ENCODE measurements at places on chromosomes 2 and 18.

DNA sequence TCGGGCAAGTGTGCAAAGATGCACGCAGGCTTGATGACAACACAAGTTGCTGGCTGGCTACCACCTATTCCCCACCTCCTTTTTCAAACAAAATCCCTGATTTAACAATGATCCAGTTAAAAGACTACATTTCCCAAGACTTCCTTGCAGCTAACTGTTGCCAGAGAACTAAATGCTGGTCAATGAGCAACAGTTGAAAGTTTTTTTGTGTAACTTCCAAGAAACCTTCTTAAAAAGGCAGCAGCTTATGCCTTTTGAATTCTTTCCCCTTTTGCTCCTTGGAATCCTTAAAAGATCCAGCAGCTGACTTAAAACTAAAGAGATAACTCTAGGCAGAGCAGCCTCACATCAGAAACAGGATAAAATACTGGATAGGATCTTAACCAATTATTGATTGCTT, 38.5 kb downstream of the NPHP1 start:
- DNase-seq: no peak

DNA sequence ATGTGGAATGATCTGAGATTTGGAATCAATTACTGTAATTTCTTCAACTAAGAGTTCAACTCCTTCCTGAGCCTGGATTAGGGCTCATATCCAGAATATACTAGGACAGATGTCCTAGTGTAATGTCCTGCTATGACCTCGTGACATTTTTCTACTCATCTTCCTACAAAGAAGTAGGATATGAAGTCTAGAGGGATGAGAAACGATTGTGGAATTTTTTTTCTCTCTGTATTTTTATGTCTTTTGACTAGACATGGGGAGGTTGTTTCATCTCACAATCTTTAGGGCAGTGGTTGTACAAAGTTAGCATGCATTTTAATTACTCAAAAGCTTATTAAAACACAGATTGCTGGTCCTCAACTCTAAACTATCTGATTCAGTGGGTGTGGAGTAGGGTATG, 203.0 kb downstream of the PARD3B start:
- DNase-seq: no peak

DNA sequence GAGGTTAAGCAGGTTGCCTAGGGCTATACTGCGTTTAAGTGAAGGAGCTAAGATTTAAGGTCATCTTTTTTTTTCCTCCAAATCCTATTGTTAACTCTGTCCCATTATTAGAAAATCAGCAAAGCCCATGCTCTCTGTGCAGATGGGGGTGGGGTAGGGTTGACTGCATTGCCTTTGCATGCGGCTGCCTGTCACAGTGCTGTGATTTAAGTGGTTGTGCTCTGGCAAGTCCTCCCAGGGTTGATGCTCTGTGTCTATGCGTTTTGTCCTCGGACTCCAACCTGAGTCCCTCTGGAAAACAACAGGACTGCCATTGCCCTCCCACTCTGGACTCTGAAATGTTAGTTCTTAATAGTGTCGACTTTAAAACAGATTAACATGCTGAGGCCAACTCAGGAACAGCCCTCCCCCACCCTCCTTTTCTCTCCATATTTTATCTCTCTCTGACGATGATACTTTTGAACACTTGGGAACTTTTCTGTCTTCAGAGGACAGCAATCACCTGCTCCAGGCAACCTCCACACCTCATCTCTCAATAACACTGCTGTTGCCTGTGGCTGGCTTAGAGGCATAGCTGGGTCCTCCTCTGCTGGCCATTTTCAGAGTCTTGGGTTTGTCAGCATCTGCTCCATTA, 5.8 kb downstream of the FHOD3 start:
- no peak for DNase-seq

DNA sequence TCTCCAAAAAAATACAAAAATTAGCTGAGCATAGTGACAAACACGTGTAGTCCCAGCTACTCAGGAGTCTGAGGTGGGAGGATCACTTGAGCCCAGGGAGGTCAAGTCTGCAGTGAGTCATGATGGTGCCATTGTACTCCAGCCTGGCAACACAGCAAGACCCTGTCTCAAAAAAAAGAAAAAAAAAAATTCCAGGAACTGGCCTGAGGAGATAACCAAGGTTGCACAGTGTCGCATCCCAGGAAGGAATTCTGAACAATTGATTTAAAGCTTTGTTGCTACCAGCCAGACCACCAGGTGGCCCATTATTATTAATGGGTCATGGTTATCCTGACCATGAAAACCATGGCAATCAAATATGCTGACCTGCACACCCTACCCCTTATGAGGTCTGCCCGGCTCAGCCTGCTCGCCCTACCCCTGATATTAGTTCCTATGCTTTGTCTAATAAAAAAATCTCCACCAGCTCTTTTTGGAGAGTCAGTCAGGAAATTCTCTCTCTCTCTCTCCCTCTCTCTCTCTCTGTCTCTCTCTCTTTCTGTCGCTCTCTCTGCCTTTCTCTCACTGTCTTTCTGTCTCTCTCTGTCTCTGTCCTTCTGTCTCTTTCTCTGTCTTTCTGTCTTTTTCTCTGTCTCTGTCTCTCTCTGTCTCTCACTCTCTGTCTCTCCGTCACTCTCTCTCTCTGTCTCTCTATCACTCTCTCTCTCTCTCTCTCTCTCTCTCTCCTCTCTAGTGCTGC, 73.7 kb downstream of the NCAPH start:
- no peak for DNase-seq

DNA sequence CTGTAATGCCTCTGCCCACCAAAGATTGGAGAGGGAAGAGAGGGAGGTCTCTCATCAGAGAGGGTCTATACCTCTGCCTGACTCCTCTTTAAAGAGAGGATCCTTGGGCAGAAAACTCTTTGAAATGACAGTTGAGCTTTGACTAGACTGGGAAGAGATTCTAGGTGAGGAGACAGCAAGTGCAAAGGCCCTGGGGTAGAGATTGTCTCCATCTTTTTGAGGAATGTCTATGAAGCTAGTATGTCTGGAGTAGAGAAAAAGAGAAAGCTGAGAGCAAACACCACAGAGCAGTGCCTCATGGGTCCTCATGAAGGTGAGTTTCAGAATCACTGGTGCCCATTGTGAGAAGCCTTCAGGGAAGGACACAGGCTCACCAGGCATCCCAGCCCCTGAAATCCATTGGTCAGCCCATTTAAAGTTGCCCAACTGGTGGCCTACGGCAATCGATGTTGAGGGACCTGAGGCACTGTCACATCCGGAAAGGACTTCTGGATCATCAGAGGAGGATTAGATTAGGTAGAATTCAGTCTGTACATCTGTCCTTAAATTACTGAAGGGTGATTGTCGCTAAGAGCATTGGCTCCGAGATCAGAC, 31.5 kb downstream of the LBH start:
- no peak for DNase-seq

DNA sequence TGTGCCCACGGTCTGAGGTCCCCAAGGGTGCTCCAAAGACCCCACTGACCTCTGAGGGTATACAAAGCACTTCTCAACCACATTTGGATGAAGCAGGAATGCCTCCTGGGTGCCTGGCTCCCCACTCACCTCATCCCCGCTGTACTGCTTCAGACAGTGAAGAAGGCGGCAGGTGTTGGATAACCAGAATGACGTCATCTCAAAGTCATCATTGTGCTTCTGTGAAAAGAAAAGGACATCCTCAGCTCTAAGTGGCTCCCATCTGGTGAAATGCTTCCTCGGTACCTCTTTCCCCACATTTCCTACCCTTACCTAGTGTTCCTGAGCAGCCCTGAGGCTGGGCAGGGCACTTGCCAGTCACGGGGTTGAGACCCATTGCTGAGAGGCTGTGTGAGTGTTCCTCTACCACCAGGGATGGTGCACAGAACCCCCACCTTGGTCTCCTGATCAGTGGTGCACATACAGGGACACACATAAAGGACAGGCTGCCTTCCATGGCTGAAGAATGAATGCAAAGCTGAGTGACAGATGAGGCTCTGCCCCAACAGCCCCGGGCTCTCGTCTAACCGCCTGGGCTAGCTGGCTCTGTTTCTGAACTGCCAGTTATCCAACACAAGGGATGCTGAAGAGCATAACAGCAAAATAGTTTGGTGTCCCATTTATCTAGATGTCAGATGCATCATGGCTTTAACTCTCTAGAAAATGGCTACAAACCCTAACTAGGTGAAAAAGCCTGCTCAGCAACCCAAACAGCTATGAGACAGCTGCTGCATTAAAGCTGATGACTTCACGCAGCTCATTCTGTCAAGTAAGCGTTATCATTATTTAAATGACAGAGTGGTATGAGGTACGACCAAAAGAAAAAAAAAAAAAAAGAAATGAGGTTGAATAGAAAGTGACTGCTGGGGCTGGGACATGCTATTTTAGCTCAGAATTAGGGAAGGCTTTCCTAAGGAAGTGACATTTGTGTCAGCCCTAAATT, 28.2 kb upstream of the ACAA2 start:
- no peak for DNase-seq

GRCh38 chr2:102046135-102046986, 54.6 kb downstream of the IL1R2 start:
- no peak for DNase-seq

DNA sequence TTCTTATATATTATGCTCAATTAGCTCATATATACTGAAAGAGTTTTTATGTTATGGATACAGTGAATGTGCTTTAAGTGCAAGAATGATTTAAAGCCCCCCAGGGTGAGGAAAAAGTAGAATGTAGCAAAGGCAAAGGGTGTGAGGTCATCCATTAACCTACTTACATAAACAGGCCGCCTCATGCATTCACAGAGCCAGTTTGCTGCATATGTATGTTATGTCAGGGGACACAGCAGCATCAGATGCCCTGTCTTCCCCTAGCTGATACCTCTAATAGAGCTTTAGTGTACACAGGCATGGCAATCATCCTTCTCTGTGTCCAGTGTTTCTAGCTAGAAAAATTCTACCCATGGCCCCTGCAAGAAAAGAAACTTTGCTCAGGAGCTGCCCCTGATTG, 187.8 kb upstream of the FSHR start:
- no peak for DNase-seq

DNA sequence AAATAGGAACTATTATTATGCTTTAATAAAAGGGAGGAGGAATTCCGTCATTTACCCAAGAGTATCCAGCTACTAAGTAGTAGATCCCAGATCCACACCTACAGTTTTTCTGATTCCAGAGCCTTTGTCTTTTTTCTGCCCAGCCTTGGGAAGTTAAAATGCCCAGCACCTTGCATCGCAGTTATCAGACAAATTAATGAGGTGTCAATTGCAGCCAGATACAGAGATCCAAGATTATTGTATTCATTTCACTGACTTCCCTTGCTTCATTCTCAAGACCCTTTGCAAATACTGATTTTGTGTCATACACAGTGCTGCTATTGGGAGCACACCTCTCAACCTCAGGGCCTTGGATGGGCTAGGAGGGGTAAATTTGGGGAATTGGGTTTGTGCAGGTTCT, 1.1 kb downstream of the IL18R1 start:
- DNase-seq: no peak

DNA sequence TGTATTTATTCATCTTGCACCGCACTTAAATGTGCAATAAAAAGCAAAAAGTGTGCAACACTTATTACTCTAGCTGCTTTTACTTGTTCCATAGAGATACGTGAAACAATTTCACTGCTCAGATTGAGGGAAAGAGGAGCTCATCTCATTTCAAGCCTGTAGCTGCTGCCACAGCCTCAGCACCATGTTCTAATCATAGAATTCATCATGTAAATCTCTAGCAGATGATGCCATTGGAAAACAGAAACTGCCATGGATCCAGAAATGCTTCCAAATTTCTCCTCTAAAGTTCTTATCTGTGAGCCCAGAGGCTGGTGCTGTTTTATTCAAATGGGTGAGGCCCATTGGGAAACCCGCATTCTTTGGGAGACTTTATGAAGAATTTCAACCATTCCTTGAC, 2.0 kb downstream of the CDC42EP3 start:
- DNase-seq: no peak

GRCh38 chr2:219171231-219171651, 1.4 kb upstream of the SLC23A3 start:
- DNase-seq: no peak

DNA sequence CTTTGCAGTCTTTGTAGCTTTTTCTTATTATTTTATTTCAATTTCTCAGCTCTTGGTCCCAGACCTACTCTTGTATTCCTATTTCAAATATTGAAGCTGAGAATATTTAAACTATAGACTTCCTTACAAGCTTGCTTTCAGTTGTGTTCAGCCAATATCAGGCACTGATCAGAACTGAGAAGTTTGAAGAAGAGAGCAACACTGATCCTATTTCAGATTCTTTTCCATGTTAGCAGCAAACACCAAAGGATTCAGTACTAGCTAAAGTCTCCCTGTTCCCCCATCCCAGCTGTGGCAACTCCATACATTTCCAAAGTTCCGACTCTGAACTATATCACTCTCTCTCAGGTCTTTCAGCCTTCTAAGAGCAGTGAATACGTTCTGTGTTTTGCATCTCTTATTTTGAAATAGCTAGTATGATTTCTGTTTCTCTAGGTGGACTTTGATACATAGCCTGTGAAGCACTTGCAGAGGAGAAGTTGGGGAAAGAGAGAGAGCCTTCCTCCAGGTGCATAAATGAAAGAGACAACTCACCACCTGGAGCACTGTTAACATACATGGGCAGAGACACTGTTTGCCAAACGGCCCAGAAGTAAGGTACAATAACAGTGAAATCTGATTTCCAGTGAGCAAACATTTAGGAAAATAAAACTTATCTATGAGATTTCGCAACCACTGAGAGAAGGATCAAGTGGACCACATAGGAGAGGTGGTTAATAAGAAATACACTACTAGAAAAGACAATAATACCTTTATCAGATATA, 135.0 kb upstream of the ZNF804A start:
- DNase-seq: no peak

- no peak for DNase-seq
These were observed 84.6 kb downstream of the COLEC12 start for GRCh38 chr18:415617-416612.

DNA sequence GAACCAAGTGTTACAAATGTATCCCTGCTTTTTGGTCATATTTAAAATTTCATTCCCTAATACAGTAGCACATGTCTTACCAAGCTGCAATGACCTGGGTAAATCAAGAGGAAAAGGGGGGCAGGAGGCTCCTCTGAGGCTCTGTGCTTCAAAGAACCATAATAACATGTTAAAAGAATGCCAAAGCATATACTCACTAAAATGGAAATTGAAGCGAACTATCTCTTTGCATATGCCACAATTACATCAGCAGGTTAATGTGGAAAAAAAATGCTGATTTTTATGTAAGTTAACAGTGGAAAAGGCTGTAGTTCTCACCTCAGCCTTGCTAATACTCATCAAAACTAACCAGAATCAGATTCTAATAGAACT, 37.5 kb upstream of the NCKAP5 start:
- DNase-seq: no peak

DNA sequence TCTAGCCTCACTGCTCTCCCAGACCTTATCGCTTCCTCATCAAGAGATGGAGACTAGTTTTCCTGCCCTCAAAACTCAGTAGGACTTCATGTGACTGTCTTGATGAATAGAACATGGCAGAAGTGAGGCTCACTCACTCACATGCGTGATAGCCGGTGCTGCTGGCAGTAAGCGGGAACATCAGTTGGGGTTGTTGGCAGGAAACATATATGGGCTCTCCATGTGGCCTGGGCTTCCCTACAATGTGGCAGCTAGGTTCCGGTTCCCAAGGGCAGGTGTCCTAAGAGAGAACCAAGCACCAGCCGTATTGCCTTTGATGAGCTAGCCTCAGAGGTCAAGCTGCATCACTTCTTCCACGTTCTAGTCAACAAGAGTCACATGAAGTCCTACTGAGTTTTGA, 15.2 kb upstream of the FAHD2A start:
- no peak for DNase-seq

- DNase-seq: peak; percentile 29
These were observed 57.9 kb downstream of the ARHGEF33 start for GRCh38 chr2:38947241-38948239.

- no peak for DNase-seq
These were observed 50.5 kb upstream of the ITPRID2 start for GRCh38 chr2:181841079-181841478.

Measured in stimulated activated CD4-positive, alpha-beta T cell treated with anti-CD3 and anti-CD28 coated beads, TNF-alpha, amount 100 ng/mL, for 1 hour (primary cell).